Pulmonary artery endothelial cell (primary cell): ENCODE measurements at places on chromosomes 7 and 10. TPM values are rescaled to one million over a fixed set of nuclear protein-coding genes. Genes with fewer than 3 reads are reported as not detected.

Gene ASAH2
- 0.46 and 1.7 TPM in 2 replicates for total RNA-seq

GRCh38 chr7:117993377-117994003 lies 120.2 kb upstream of the CTTNBP2 start:
- no peak for DNase-seq

DNA sequence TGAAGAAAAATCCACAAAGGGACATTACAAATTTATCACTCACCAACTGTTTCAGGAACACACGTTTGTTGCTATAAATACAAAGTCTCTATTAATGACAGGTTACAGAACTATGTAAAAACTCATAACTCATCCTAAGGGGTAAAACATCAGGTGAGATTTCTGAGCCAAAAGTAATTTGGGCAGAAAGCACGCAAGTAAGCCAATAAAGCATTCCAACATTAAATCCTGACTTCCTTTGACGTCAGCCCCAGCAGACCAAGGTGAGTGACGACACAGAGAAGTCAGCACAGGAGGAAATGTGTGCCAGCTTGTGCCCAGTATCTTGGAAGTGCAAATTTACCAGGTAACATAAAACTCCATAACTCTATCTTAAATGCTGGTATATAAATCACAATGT lies 45.7 kb downstream of the IMMP2L start:
- no peak for DNase-seq

DNA sequence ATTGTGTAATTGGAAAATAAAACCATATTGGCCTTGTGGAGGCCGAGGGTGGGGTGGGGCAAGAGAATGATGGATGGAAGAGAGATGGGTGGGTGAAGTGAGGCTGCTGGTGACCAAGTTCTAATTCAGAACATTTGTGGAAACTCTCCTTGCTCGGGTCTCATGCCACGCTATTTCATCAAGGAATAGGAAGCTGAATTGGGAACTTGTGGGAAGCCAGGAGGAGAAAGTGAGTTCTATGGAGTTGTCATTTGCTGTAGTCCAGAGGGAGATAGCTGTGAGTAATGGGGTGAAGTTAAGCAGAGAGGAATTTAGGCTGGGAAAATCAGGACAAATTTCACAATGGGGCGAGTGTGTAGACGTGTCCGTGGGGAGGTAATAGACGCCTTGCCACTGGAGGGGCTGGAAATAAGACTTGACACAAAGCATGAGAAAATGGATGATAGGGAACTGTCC lies 339.2 kb downstream of the LRMDA start:
- no peak for DNase-seq

DNA sequence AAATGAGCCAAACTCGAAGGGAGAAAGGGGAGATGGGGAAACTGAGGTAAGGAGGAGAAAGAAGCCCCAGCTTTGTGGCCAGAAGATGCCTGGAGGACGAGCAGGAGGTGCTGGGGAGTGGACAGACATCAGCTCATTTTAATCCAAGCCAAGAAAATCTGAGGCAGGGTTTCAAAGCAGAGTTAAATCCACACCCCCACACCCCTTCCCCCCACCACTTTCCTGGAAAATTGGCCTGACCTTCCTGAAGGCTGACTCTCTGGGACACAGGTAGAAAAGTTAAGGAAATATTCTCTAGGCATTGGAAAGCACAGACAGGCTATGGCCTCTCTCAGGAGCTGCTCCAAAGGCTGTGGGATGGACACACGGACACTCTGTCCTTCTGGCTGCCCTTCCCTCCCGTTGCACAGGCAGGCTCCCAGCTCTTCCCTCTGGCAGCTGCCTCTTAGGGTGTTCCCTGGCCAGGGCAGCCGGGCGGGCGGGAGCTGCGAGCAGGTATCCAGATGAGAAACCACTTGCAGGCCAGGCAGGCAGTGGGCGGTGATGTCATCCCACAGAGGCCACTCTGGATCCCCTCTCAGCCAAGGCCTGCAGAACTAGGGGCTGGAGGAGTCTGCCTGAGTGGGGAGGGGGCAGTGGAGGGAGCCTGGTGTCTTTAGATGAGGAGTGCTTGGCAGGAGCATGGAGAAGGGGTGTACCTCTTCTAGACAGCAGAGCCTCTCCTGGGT lies 171.8 kb downstream of the NEURL1 start:
- DNase-seq: no peak

Gene HABP2
- not detected in 2 replicates for total RNA-seq

GRCh38 chr7:69091521-69091920 lies 506.8 kb upstream of the AUTS2 start:
- no peak for DNase-seq

Gene SPAM1
- not detected in 2 replicates for total RNA-seq

Gene STAG3
- total RNA-seq: 0.13 and 0.42 TPM in 2 replicates

DNA sequence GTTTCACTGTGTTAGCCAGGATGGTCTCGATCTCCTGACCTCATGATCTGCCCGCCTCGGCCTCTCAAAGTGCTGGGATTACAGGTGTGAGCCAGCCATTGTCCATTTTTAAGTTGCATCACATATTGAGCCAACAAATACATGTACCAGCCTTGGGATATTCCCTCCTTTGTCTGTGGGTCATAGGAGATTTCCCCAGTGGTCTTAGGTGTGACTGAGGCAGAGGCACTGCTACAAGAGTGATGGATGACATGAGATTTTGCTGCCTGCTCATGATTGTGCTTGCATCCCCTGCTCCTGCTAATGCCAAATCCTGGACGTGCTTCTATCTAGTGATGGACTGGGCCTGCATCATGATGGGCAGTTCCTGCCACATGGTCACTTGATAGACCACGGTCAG lies 10.7 kb upstream of the GIMAP6 start:
- no peak for DNase-seq

Gene TMEM130
- total RNA-seq: not detected in 2 replicates

- DNase-seq: no peak
Observed at GRCh38 chr10:49324711-49325110, 25.7 kb downstream of the C10orf71 start.

- no peak for DNase-seq
Observed at GRCh38 chr10:12549297-12549696, 199.9 kb downstream of the CAMK1D start.

DNA sequence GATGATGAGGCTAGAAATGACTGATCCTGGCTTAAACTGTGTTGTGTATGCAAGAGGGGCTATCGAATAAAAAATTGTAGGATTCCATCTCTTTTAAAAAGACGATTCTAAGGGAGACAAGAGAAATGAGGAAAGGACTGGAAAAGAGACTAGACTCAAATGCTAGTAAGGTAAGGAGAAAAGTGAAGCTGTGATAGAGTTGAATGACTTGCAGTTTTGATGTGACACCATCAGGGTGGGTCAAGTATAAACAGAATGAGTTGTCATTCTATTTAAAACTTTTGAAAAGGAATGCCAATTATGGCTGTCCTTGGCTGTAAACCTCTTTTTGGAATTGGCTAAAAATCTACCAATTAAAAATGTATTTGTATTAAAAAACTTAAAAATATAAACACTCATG lies 184.5 kb upstream of the PHF14 start:
- no peak for DNase-seq

DNA sequence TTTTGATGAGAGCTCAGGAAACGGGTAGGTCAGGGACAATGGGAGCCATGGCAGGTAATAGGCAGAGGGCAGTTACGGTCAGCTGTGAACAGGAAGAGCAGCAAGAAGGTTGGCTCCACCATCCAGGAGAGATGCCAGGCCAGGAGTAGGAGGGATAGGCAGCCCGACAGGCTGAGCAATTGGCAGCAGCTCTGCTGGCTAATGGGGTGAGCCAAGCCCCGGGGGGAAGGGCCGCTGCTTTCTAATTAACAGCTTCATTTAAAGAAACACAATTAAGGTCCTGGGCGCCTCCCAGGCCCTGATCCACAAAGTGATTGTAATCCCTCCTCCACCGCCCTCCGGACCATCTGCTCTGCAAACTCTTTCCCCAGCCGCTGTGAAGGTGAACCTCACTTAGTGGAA lies 23.7 kb downstream of the SH2B2 start:
- no peak for DNase-seq

Gene ACSM6
- not detected in 2 replicates for total RNA-seq

Gene MCM10
- 11.5 and 23.9 TPM in 2 replicates for total RNA-seq

Gene BLNK
- total RNA-seq: not detected in 2 replicates

Gene LSM5
- total RNA-seq: 23.1 and 25.0 TPM in 2 replicates

DNA sequence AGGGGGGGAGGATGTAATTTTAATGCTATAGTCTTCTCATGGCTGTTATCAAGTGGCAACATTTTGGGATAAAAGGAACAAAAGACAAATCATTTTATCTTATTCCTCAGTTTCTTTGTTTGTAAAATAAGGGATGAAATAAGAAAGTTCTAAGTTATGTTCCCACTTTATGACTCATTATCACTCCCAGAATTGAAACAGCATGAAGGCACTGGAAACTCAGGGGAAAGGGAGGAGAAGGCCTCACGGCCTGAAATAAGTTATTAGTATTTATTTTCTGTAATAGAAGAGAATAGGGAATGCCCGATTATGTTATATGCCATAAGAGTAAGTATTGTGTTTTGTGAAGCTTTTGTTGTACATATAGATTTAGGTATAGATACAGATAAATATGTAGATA lies 85.0 kb upstream of the NAMPT start:
- no peak for DNase-seq

DNA sequence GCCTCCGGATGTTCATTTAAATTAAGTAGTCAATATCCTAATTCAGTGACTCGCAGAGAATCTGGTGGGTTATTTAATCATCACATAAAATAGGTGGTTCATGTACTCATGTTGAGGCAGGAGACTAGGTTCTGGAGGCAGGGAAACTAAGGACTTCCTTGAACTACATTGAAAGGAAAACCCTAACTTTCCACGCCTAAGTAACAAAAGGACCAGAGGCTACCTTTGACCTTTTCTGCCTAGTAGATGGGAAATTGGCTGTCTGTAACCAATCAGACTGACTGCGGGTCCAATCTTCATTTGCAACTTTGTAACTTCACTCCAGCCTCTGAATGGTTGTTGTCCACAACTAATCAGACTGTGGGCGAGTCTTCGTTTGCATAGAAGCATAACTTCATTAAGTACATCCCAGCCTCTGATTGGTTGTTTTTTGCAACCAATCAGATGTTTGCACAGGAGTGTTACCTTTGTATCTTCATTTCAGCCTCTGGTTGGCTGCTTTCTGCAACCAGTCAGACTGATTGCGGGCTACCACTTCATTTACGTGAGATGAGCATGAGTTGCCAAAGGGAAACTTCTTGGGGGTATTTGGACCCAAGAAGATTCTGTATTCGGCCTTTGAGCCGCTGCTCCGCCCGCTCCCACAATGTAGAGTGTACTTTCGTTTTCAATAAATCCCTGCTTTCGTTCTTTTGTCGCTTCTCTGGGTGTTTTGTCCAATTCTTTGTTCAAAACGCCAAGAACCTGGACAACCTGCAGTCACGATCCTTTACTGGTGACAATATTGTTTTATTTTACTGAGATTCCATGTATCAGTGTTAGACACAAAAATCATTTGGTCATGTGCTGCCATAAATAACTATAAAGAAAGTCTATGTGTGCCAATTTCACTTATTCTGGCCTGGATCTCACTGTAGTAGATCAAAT lies 1.7 kb upstream of the ST7 start:
- no peak for DNase-seq

Gene OR6B1
- not detected in 2 replicates for total RNA-seq

- DNase-seq: no peak
Observed at GRCh38 chr7:126001349-126001748, 1071.7 kb upstream of the POT1 start.

- no peak for DNase-seq
Observed at GRCh38 chr10:1217237-1217587, 161.0 kb downstream of the WDR37 start.
